ENCODE measurements at places on chromosomes 5 and 9.

- H3K4me1 ChIP-seq: peaks cover 17% of the 10 kb centered on the region
- no peaks in the 10 kb centered on the region for H3K36me3 ChIP-seq
- H3K27me3 ChIP-seq: peaks cover 6% of the 10 kb centered on the region
- no peak overlapping the region for H3K27ac ChIP-seq
- no peak overlapping the region for H3K4me3 ChIP-seq
- no peak for DNase-seq
These were observed 14.0 kb upstream of the SLC6A19 start for GRCh38 chr5:1187234-1187949.

DNA sequence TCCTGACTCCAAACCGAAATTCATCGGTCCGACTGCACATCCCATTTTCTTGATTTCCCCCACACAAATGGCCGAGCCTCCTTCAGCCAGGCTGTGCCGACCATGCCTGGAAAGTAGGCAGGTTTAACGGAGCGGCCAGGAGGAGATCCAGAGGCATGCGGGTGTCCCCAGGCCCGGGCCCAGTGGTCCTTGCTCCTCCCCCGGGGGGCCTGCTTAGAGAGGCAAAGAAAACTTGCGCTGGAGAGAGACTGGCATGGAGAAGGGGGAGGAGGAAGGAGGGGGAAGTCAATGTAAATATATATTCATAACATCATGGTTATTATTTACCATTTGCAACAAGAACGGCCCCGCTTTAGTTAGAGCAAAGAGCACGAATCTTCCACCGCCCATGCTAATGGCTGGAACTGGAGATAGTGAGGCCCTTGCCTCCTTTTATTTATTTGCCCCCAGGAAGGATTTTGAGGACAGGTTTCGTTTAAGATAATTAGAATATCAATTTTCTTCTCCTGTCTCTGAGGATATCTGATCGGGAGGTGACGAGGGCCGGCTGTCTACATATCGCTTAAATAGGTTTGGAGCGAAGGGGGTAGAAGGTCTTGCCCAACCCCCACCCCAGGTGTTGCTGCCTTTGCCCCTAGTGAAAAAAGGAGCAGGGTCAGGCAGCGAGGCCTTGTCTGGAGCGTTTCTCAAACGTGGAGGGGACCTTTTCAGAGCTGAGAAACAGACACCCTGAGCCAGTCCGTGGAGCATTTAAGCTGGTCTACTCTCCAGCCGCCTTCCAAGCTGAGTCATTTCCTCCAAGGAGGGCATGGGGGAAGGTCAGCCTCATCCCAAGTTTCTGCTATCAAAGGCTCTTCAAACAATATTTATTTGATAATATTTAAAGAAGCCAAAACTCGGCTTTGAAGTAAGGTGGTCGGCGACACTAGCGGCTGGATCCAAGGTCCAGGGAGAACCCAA, 2.5 kb downstream of the BARHL1 start:
- DNase-seq: peak; percentile 65
- H3K36me3 ChIP-seq: no peaks in the 10 kb centered on the region
- H3K27me3 ChIP-seq: peaks cover 100% of the 10 kb centered on the region

GRCh38 chr9:3032898-3033297, 189.0 kb upstream of the PUM3 start:
- H3K4me1 ChIP-seq: no peaks in the 10 kb centered on the region
- no peak overlapping the region for H3K4me3 ChIP-seq
- H3K27me3 ChIP-seq: no peaks in the 10 kb centered on the region
- no peak overlapping the region for H3K27ac ChIP-seq
- DNase-seq: no peak

- no peaks in the 10 kb centered on the region for H3K36me3 ChIP-seq
- H3K4me1 ChIP-seq: no peaks in the 10 kb centered on the region
- H3K27me3 ChIP-seq: no peaks in the 10 kb centered on the region
- DNase-seq: no peak
- H3K4me3 ChIP-seq: no peak overlapping the region
These were observed 368.2 kb downstream of the NDUFS4 start for GRCh38 chr5:53928641-53929040.

DNA sequence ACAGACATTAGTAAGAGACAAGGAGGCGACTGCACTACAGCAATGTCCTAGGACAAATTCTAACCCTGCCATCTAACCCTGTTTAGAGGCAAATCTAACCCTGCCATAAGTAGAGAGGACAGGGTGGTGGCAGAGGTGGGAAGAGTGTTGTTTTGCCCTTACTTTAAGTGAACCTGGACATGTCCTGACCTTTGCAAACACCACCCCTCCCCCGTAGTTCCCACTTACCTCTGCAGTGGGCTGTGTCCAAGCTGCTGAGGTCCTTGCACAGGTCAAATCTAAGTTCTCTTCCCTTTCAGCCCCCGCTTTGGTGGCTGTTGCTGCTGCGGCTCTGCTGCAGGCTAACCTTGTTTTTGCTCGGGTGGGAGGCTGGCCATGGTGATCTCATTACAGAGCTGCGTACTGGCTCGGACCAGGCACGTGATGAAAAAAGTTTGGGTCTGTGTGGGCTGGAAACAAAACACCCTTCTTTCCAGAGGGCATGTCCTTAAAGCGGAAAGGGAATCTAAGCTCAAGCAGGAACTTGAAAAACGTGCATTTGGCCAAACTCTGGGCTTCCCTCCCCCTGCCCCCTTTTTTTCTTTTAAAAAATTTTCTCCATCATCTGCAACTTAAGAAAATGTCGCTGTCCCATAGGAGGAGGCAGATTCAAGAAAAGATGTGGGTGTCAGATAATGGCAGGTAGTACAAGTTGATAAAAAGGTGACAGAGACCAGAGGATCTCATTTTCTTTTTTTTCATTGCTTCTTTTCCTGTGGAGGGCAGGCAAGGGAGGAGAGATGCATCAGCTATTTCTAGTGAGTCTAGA, at the start of gene FAXDC2:
FAXDC2 (minus strand) TSS at position 349 of the 808 bp plus-strand sequence. CDS start 12,425 bp downstream, outside the sequence.
- H3K4me1 ChIP-seq: no peaks in the 10 kb centered on the region
- peak; percentile 88 for DNase-seq
- H3K4me3 ChIP-seq: peak within 1 kb of the TSS; percentile 82
- H3K27ac ChIP-seq: peak within 1 kb of the TSS; percentile 77
- no peaks in the 10 kb centered on the region for H3K36me3 ChIP-seq
- no peaks in the 10 kb centered on the region for H3K27me3 ChIP-seq

GRCh38 chr5:14801792-14802191, 69.8 kb downstream of the ANKH start:
- no peaks in the 10 kb centered on the region for H3K4me1 ChIP-seq
- no peak overlapping the region for H3K27ac ChIP-seq
- DNase-seq: peak; percentile 22
- H3K4me3 ChIP-seq: no peak overlapping the region
- H3K36me3 ChIP-seq: no peaks in the 10 kb centered on the region

- no peaks in the 10 kb centered on the region for H3K36me3 ChIP-seq
- DNase-seq: no peak
- H3K4me3 ChIP-seq: no peak overlapping the region
- no peak overlapping the region for H3K27ac ChIP-seq
- H3K27me3 ChIP-seq: peaks cover 15% of the 10 kb centered on the region
These were observed 106.9 kb upstream of the VCAN start for GRCh38 chr5:83364312-83365299.

GRCh38 chr9:127066851-127067136, 55.6 kb downstream of the ANGPTL2 start:
- H3K27me3 ChIP-seq: no peaks in the 10 kb centered on the region
- no peaks in the 10 kb centered on the region for H3K36me3 ChIP-seq
- no peak overlapping the region for H3K27ac ChIP-seq
- no peak for DNase-seq
- H3K4me1 ChIP-seq: no peaks in the 10 kb centered on the region

- no peaks in the 10 kb centered on the region for H3K36me3 ChIP-seq
- no peak overlapping the region for H3K27ac ChIP-seq
These were observed 121.7 kb downstream of the FOCAD start for GRCh38 chr9:20805766-20806165.

GRCh38 chr9:108913391-108913790, 20.5 kb downstream of the ELP1 start:
- no peak for DNase-seq
- H3K4me3 ChIP-seq: no peak overlapping the region
- H3K36me3 ChIP-seq: peaks cover 79% of the 10 kb centered on the region
- no peaks in the 10 kb centered on the region for H3K4me1 ChIP-seq

DNA sequence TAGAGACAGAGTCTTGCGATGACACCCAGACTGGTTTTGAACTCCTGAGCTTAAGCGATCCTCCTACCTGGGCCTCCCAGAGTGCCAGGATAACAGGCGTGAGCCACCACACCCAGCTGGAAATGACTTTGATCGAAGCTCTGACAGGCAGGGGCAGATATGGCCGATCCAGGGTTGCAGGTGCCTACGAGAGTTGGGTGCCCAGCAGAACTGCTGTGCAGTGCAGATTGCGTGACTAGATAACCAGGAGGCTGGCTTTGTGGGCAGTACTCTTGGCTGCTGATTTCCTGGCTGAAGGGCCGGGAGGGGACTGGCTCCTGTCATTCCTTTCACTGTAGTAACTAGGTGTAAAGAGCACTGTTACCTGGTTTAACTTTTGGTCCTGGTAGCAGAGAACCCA, 11.8 kb downstream of the TBC1D13 start:
- peaks cover 55% of the 10 kb centered on the region for H3K36me3 ChIP-seq
- no peak for DNase-seq
- no peaks in the 10 kb centered on the region for H3K4me1 ChIP-seq
- no peaks in the 10 kb centered on the region for H3K27me3 ChIP-seq
- no peak overlapping the region for H3K27ac ChIP-seq
- no peak overlapping the region for H3K4me3 ChIP-seq

- no peak overlapping the region for H3K27ac ChIP-seq
- no peaks in the 10 kb centered on the region for H3K4me1 ChIP-seq
- no peaks in the 10 kb centered on the region for H3K36me3 ChIP-seq
- no peak overlapping the region for H3K4me3 ChIP-seq
- no peak for DNase-seq
- no peaks in the 10 kb centered on the region for H3K27me3 ChIP-seq
These were observed 179.5 kb downstream of the GDNF start for GRCh38 chr5:37660319-37660718.

DNA sequence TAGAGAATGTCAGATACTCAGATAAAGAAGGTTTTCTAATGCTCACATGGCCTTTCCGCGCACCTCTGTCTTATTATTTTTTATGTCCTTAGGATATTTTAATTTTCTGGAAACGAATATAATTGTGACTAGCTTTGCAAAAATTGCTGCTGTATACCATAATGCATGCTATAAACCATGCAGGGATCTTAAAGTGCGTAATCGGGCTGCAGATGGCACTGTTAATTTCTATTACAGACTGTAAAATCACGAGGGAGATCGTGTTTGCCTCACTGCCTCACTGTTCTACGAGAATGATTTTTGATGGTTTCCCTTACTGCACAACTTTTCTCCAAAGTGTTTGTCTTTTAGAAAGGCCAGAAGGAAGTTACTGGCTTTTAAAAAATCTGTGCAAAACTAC, 356.1 kb downstream of the TUSC1 start:
- H3K4me3 ChIP-seq: no peak overlapping the region
- no peak for DNase-seq
- H3K27ac ChIP-seq: no peak overlapping the region
- H3K4me1 ChIP-seq: no peaks in the 10 kb centered on the region
- no peaks in the 10 kb centered on the region for H3K27me3 ChIP-seq
- no peaks in the 10 kb centered on the region for H3K36me3 ChIP-seq

DNA sequence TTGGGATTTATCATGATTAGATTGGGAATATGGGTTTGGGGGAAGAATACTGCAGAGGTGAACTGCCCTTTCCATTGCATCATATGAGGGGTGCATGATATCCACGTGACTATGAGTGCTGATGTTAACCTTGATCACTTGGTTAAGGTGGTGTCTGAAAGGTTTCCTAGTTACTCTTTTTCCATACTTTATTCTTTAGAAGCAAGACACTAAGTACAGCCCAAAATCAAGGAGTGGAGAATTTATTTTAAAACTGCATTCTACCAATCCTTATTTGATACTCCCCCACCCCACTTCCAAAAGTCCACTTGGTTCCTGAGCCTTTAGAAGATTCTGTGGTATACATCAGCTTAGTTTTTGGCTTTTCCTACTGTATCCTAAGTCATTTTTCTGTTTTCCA, 20.3 kb upstream of the STOM start:
- H3K4me1 ChIP-seq: peaks cover 4% of the 10 kb centered on the region
- H3K36me3 ChIP-seq: no peaks in the 10 kb centered on the region

DNA sequence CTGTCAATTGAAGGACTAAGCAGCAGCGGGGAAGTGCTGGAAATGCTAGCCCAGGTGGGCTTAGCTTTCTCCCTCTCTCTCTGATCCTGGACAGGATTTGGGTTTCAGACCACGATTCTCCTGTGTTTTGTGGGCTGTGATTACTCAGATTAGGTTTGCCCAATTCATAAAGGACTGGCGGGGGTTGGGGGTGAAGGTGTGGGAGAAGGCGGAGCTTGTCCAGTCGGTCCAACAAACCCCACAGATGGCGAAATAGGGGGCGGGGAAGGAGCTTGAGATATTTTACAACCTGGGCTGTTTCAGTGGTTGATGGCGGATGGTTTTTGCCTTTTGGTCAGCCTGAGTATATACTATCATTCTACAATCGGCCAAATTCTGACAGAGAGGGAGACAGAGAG, 35.2 kb downstream of the PCDHAC2 start:
- DNase-seq: peak; percentile 79
- no peaks in the 10 kb centered on the region for H3K36me3 ChIP-seq
- peak overlapping the region; percentile 74 for H3K4me3 ChIP-seq
- H3K27me3 ChIP-seq: no peaks in the 10 kb centered on the region
- H3K4me1 ChIP-seq: peaks cover 7% of the 10 kb centered on the region
- H3K27ac ChIP-seq: peak overlapping the region; percentile 91

DNA sequence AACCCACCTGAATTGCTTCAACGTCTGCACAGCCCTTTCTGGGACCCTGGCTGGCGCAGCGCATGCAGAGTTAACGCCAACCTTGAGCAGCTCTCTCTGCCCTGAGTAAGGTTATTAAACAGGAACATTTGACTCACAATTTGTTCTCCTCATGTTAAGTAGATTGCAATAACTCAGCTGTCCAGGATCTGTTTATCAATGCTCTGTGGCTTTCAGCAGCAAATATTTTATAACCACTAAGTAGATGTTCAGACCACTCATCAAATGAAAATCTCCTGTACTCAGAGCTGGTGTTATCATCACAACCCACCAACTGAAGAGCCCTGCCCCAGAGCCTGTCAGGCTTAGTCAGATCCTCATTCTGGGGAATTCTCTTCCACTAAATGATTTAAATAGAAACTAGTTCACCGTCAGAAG, 403.0 kb downstream of the ZNF608 start:
- H3K4me3 ChIP-seq: no peak overlapping the region
- H3K27ac ChIP-seq: no peak overlapping the region
- no peaks in the 10 kb centered on the region for H3K36me3 ChIP-seq
- H3K4me1 ChIP-seq: no peaks in the 10 kb centered on the region

- no peak overlapping the region for H3K4me3 ChIP-seq
- no peak for DNase-seq
- no peaks in the 10 kb centered on the region for H3K27me3 ChIP-seq
- peak overlapping the region; percentile 84 for H3K27ac ChIP-seq
These were observed 37.9 kb downstream of the ERGIC1 start for GRCh38 chr5:172871982-172872381.

DNA sequence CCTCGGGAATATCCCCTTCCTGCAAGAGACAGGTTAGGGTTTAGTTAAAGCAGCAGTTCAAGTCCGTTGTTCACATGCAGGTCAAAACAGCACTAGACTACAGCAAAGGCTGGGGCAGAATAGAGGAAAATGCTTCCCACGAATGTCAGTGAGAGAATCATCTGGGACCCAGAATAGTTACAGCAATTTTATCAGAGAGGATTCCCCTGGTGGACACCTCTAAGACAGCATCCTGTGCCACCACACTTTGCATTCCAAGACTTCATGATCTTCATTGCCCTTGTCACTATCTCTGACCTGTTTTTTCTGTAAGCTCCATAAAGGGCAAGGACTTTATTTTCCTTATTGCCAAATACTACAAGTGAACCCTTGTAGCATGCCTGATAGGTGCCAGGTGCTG, 12.9 kb downstream of the GRXCR2 start:
- H3K4me3 ChIP-seq: no peak overlapping the region
- no peak overlapping the region for H3K27ac ChIP-seq
- H3K4me1 ChIP-seq: peaks cover 9% of the 10 kb centered on the region
- DNase-seq: no peak
- no peaks in the 10 kb centered on the region for H3K27me3 ChIP-seq

Data from endodermal cell (in vitro differentiated cells).